ENCODE measurements at places on chromosomes 16 and 17.

DNA sequence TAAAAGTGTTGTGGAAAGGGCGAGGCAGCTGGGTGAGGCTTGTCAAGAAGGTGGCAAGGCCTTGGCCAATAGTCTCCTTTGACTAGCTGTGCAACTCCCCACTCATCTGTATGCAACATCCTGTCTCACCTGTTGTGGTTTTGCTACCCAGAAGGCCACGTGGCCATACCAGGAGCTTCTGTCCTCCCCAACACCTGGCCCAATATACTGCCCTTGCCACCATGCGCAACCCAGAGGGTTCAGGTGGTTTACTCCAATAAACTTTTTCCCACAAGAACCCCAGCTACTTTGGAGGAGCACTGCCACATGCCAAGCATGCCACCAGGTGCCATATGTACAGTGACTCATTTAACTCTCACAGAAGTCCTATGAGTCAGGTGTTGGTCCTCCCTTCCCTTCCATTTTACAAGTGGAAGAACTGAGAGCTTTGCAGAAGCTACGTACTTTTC, 10.2 kb downstream of the MYO19 start:
- no peak for DNase-seq

DNA sequence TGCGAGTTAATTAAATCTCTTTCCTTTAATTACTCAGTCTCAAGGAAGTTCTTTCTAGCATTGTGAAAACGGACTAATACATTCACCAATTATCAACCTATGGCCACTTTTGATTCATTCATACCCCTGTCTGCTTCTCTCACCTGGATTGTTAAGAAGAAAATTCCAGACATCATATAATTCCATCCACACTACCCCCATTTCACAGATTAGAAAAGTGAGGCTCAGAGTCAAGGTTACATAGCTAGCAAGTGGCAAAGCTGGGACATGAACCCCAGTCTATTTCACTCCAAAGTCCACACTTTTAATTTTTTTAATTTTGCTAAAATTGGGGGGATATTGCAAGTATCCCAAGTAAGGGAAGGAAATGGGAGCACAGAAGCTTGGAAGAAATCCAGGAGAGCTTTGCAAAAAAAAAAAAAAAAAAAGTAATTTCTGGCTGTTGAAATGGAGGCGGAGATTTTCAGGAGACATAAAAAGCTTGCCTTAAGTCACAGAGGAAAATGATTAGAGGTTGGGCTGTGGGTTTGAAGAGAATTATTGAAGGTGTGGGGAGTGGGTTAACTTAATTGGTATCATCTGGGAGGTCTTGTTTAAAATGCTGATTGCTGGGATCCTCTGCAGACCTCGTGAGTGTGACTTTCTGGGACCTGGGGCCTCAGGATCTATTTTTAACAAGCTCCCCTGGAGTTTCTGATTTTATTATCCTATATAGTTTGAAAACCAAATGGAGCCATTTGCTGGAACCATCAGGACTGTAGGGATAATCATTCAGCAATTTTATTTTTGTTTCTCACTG, 42.3 kb upstream of the ZKSCAN2 start:
- DNase-seq, result no peak

GRCh38 chr17:79294459-79295071, 219.9 kb downstream of the ENGASE start:
- no peak for DNase-seq

GRCh38 chr17:80941743-80942422, 49.8 kb upstream of the CHMP6 start:
- no peak for DNase-seq

GRCh38 chr16:12833926-12834325, 30.2 kb upstream of the CPPED1 start:
- peak; percentile 4 for DNase-seq

DNA sequence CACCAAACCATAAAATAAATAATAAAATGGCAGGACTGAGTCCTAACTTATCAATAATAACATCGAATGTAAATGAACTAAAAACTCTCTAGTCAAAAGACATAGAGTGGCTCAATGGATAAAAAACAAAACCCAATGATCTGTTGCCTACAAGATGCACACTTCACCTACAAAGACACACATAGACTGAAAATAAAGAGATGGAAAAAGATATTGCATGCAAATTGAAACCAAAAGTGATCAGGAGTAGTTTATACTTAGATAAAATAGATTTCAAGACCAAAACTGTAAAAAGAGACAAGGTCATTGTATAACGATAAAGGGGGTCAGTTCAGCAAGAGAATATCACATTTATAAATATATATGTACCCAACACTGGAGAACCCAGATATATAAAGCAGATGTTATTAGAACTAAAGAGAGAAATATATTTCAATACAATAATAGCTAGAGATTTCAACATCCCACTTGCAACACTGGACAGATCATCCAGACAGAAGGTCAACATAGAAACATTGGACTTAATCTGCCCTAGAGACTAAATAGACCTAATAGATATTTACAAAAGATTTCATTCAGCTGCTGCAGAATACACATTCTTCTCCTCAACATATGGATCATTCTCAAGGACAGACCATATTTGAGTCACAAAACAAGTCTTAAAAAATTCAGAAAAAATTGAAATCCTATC, 29.8 kb downstream of the SLC47A2 start:
- DNase-seq, result no peak

GRCh38 chr16:81094771-81095251, 1.4 kb downstream of the GCSH start:
- no peak for DNase-seq

DNA sequence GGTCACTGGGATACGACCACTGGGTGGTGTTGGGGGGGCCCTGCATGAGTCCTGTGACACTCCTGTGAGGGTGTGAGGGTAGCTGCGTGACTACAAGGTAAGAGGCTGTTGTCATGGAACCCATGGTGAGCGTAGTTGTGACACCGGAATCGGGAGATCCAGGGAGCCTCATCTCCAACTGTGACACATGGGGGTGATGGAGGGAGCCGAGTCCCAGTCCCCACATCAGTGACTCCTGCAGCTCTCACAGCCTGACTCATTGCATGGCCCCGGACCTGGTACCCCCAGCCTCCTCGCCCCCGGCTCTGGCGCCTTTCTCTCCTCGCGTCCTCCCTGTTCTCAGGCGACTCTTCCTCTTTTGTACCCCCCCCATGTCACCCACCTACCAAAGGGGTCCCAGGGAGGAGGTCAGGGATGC, 14.2 kb downstream of the CDH16 start:
- no peak for DNase-seq

DNA sequence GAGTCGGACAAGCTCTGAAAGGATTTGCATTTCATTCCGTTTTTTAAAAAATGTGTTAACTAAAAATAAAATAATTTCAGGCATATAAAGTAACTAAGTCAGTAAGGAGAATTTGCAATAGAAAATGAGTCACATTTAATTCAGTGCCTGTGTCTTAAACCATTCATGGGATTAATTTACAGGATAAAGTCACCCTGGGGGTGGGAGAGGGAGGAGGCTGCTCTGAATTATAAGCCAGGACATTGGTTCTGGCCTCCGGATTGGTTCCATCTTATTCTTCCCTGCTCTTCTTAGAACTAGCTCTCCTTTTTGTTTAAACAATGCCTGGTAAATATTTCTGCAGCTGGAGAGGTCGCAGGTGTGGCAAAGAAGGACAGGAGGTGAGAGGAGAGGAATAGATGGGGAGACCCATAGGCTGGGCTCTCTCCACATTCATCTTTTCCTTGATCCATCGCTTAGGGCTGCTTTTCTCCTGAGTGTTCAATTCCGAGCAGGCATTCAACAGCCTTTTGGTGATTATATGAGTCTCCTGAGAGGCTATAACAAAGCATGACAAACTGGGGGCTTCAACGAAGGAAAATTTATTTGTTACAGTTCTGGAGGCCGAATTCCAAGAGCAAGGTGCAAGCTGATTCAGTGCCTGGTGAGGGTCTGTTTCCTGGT, 319.2 kb downstream of the PHKB start:
- DNase-seq, result no peak

- no peak for DNase-seq
Observed at GRCh38 chr17:52030052-52030451, 128.5 kb downstream of the CA10 start.

DNA sequence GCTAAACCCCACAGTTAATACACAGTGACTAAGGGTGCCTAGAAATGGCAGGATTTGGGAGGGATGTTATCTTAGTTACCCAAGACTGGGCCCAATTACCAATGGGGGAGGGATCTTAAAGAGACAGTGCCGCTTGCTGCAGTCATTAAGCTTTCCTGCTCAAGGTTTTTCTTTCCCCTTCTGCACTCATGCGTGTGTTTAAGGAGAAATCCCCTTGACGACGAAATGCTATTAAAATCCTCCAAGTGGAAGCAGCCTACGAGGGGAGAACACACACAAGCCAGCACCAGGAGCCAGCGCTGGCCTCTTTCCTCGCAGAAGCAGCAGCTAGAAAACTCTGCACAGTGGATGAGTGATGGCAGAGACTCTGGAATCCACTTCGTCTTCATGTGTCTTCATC, 22.0 kb downstream of the SALL1 start:
- DNase-seq, result no peak

- DNase-seq, result no peak
Observed at GRCh38 chr17:63295288-63295687, 150.8 kb downstream of the CYB561 start.

GRCh38 chr16:4801962-4802658, at the start of gene ROGDI:
ROGDI (minus strand) TSS chr16:4802633; CDS start chr16:4802571, 62 bp downstream.
- peak; percentile 54 for DNase-seq

DNA sequence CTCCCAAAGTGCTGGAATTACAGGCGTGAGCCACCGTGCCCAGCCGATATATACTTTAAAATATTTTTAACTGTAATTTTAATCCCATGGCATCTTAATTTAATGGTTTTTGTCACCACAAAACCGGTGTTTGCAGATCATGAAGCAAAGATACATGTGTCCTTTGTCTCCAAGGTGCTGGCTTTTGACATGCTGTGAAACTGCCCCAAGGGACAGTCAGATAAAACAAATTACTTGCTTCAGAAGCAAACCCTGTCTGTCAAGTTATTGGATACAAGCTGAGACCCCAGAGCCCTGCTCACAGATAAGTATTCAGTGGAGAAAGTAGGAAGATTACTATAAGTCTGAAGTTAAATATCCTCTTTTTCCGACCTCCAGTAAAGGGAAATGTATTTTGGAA, 39.8 kb downstream of the ARL4D start:
- no peak for DNase-seq

DNA sequence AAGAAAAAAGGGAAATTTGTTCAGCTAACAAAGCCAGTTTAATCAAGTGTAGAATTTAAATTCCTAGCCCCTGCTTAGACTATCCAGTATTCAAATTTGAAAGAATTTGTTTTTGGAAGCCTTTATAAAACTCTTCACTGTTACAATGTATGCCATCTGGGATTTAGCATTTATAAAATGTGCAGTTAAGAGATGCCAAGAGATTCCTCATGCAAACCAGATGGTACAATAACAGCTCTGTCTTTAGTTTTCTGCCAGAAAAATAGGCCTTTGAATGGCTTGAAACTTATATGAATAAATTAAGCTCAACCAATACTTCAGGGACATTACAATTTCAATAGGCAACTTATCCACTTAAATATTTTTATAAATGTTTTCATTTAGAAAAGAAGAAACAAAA, 6.8 kb upstream of the ANKS4B start:
- no peak for DNase-seq

DNA sequence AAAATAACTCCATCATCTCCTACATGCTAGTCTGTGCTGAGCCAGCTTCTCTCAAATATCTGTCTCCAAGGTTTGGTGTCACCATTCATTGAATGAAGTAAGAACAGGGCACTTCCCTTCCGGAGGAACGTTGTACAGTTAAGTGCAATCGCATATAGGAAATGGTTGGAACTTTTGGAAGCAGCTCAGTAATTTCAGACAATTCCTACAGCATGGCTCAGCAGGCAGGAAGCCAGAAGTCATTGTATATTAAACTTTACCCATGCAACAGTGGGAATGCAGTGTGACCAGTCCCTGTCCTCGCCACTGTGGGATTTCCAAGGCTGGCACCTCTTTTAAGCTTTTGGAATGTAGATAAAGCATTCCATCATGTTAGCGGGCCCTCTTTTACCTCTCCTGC, 51.1 kb upstream of the MYH2 start:
- DNase-seq, result no peak

- DNase-seq, result no peak
Observed at GRCh38 chr16:2711370-2712062, 8.5 kb downstream of the PRSS27 start.

DNA sequence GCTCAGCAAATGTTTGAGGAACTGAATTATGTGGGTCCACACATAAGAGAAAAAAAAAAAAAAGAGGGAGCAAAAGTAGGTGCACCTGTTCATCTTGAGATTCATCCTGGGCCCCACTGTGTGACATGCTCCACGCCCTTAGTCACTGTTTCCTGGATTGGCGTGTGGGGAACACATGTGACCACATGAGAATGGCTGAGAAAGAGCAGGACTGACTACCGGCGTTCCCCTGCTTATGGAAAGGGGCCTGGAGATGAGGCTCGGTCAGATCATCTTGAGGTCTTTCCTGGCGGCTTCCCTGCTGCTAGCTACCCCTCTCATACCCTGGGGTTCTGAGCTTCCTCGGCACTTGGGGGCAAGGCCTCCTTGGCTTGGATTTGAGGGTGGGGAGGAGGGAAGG, 3.9 kb downstream of the DEXI start:
- no peak for DNase-seq

GRCh38 chr17:9389111-9389527, 186.5 kb downstream of the STX8 start:
- DNase-seq, result no peak

GRCh38 chr17:15957206-15957605, 12.3 kb downstream of the ADORA2B start:
- no peak for DNase-seq

GRCh38 chr16:5865236-5865635, 767.6 kb upstream of the EEF2KMT start:
- no peak for DNase-seq

- DNase-seq, result no peak
Observed at GRCh38 chr17:19799796-19800195, 51.7 kb upstream of the ALDH3A1 start.

GRCh38 chr16:56894331-56894917, 29.4 kb downstream of the SLC12A3 start:
- no peak for DNase-seq

DNA sequence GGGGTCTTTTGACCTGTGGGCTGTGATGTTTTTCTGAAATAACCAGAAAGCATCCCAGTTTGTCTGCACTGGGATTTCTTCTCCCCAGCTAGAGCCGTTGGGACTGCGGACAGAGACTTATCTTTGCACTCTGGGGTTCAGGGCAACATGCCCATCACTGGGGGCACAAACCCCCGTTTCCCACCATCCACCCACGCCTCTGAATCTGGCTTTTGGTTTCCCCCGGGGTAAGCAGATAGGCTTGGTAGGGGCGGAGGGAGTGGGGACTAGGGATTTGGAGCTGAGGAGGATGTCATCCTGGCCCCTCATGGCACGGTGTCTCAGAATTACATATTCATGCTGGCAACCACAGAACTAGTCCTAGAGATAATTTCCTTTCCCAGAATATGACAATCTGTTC, 68.6 kb downstream of the CCDC182 start:
- no peak for DNase-seq

DNA sequence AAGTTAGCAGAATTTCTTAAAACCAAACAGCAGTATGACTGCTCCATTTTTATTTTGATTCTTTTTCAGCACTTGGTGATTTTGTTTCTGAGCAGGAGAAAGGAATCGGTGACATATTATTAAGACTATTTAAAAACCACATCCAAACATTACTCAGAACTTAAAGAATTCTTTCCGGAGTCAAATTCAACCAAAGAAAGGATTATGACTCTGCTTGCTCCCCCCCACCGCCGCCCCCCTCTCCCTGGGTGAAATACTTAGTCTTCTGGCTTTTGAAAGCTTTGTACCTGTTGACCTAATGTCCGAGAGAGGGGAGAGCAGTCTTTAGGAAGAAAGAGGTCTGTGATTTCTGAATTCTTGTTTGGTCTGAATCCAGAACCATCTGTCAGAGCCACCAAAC, 17.9 kb upstream of the COL1A1 start:
- DNase-seq, result no peak
